CD14-positive monocyte (primary cell): ENCODE measurements at places on chromosomes 2 and 18.

DNA sequence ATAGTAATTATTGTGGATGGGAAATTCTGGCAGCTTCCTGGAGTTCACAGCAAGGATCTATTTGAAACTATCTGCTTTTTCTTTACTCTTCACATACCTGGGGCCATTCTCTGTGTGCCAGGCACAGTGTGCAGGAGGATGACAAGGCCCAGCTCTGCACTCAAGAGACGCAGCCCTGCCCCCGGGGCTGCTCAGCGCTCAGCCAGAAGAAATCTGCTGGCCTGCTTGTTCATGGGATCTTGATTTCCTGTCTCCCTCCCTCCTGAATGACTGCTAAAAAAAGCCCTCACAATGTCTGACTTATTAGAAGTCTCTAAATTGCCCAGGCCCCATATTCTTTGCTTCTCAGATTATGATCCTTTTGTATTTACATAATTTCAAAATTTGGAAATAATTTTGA is 210.9 kb downstream of the DCDC2C start:
- DNase-seq, result no peak

- DNase-seq, result peak; percentile 80
Measured at GRCh38 chr2:218806346-218806978, 24.5 kb downstream of the CYP27A1 start.

GRCh38 chr2:35339211-35339610 is 1016.4 kb upstream of the CRIM1 start:
- DNase-seq, result no peak

- no peak for DNase-seq
Measured at GRCh38 chr2:96853321-96853720, 4.5 kb downstream of the ANKRD39 start.

GRCh38 chr18:74249181-74249968 is 42.4 kb downstream of the CYB5A start:
- peak; percentile 89 for DNase-seq

- DNase-seq, result no peak
Measured at GRCh38 chr2:86453836-86454235, 12.7 kb downstream of the KDM3A start.

DNA sequence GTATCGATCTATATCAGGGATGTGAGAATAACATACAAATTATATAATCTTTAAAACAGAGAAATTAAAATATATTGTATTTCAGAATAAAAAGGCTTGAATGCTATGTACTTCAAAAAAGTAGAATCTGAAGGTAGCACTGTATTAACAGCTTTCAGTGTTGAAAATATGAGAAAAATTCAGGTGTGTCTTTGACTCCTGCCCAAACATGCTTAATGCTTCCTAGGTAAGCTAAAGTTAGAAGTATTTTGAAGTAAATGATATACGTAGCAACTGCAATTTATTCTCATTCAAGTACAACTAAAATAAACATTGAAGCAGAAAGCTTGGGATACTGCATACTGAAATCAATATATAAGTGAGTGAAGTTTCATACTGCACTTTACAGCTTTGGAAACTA is 1082.0 kb upstream of the ACVR2A start:
- no peak for DNase-seq

GRCh38 chr2:82215212-82215611 is 1910.7 kb upstream of the LRRTM1 start:
- no peak for DNase-seq

- DNase-seq, result no peak
Measured at GRCh38 chr18:76697441-76697901, 124.9 kb upstream of the ZNF236 start.

GRCh38 chr2:64945973-64946768 is 43.0 kb upstream of the SLC1A4 start:
- DNase-seq, result peak; percentile 46

DNA sequence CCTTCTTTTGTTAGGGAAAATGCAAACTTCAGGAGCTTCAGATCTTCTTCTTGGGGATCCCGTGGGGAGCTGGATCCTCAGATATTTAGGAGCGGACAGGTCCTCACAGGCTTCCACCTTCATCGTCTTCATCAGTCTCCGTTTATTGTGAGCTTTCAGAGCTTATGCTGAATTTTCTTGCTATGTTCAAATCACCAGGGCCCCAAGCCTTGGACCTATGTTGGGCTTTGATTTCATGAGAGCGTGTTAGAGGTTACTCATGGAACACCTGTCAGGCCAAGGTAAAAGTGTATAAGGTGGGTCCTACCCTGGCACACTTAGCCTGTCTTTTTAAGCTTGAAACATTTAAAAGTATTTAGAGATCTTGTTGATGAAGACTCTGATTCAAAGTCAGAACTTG is 212.9 kb downstream of the FAM210A start:
- DNase-seq, result no peak

- DNase-seq, result no peak
Measured at GRCh38 chr2:86498468-86499260, 57.5 kb downstream of the KDM3A start.

GRCh38 chr2:224182498-224182897 is 143.4 kb upstream of the SERPINE2 start:
- DNase-seq, result no peak

DNA sequence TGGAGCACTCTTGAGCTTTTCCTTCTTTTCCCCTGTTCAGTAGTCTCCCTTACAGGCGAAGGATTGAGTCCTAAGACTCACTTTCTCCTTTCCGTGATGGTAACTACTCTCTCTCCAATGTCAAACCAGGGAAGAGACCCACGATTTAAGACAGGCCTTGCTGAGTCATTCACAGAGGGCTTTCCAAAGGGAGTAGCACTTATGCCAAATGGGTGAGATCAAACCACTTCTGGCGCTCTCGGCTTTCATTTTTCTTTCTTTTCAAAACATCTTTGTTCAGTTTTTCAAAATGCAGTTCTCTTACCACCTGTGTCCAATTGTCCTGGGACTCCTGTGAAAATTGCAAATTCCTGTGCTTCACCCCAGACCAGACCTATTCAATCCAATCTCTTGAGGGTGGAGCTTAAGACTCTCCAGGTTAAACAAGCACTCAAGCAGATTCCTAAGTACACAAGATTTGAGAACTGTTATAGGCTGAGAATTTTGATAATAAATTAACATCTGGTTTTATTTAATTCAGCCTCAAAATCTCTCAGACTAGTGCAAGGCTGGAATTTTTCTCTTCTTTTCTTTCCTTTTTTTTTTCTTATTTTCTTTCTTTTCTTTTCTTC is 14.4 kb upstream of the MRPL19 start:
- no peak for DNase-seq

DNA sequence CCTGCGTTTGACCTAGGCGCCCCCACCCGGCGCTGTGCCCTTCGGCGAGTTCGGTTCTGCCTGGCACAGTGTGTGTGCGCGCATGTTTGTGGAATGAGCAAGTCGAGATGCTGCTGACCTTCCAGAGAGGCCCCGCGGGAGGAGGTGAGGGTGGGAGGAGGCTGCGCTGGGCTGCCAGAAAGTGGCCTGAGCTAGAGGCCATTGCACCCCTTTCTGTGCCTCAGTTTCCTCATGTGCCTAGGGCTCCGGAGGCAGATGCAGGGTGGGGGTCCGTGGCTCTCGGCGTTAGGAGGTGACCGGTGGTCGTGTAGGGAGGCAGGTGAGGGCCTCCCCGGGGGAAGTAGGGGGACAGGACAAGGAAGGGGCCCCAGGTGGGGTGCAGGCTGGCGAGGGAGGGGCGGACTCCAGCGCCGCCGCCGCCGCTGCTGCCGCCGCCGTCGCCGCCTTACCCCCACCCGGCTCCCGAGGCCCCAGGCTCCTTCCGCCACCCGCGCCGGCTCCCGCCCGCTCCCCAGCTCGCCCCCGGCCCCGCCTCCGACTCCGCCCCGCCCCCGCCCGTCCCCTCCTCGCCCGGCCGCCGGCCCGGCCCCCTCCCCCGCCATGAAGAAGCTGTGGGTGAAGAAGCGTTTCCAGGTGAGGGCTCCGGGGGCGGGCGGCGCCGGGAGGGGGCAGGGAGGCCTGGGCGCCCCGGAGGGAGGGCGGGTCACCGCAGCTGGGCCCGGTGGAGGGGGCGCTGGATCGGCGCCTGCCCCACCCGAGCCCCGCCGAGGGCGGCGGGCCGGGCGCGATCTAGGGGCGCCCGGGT is 7.0 kb downstream of the SPEG start:
- DNase-seq, result no peak

- DNase-seq, result peak; percentile 27
Measured at GRCh38 chr2:88190808-88191721, 20.9 kb downstream of the THNSL2 start.

DNA sequence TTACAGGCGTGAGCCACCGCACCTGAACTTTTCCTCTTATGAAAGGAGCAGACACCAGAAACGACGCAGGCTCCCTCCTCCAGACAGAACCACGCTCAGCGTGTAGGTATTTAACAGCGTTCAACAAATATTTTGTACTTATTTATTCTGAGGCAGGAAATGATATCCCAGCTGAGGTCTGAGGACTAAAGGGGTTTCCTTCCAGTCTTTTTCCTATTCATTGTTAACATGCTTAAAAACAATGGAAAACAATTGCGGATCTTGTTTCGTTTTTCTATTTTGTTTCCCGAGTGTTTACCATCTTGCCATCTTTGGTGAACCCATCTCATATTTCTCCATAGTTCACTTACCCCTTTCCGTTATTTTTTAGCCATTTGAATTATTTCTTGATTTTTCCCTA is 43.7 kb upstream of the FOSL2 start:
- no peak for DNase-seq

GRCh38 chr2:161991991-161992390 is 82.0 kb downstream of the DPP4 start:
- no peak for DNase-seq

DNA sequence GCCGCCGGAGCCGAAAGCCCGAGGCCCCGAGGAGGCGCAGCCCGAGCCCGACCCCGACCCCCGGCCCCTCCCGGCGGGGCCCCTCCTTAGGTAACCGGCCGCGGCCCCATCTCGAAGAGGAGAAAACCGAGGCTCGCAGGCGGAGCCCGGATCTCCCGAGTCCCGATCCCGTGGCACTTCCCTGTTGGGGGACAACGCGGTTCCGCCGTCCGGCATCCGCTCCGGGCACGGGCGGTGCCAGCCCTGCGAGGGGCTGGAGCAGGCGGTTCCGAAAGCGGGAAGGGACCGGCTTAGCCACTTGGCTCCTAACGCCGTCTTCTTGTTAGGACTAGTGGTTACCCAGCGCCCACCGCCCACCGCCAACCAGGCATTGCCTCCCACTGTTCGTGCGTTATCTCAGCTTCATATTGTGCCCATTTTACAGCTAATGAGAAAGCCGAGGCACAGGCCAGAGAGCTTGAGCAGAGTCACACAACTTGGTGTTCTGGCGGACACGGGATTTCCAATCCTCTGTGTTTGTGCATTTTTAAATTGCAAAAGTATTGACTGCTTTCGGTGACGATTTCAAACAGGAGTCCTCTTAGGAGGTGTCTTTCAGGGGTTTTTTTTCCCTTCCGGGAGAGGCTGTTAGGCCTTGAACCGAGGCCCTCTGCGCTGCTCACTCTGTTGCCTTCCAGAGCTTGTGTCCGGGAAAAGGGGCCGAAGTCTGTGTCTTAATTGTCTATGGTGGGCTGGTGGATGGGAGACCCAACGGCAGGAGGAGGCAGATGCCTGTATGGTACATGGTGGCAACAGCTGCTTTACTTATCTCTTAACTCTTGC is 562 bp downstream of the CENPA start:
- no peak for DNase-seq

GRCh38 chr18:33839452-33840211 is 261.6 kb downstream of the ASXL3 start:
- no peak for DNase-seq

DNA sequence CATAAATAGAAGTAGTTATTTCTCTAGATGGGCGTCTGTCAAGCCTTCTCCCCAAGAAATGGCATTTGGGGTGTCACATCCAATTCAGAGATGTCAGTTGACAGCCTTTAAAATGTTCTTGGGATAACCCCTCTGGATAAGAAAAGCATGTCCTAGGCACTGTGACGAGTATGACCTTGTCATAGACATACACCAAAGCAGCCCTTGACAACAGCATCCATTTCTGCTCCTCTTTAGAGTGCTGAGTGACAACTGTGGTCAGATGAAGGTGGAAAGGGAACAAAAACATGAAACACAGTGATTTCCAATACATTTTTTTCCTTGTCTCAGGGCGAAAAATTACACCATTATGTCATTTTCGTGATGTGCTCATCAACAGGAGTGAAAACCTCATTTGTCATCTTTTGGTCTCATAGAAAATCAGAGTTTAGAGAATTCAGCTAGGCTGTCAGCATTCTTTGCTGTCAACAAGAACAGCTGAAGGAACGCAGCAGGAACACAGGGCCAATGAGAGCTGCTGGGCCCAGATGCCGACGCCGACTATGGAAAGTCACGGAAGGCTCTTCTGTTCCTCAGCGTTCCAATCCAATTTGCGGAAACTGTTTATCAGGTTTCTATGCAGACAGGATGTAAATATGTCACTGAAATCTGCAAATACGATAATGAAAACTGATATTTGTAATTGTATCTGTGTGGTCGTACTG is 193.2 kb downstream of the ICOS start:
- DNase-seq, result no peak

DNA sequence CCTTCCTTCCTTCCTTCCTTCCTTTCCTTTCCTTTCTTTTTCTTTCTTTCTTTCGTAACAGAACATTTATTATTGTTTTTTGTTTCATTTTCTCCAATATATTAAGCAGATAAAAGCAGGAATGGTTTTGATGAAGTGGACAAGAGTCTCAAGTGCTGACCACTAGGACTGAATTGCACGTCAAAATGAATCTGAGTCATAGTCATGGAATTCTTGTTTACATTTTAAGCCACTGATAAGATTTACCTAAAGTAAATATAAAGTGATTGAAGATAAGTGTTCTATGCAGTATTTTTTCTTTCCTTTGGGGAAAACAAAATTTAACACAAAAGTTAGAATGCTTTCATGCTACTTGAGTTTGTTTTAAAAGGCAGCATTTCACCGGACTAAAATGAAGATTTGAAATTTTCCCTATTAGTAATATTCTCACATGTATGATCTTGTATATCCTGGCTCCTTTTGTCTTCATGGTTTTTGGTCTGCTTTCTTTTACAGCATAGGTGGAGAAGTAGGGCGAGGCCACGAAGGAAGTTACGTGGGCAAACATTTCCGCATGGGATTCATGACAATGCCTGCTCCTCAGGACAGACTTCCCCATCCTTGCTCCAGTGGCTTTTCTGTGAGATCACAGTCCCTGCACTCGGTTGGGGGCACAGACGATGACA is 113.5 kb downstream of the NYAP2 start:
- DNase-seq, result no peak

GRCh38 chr2:197675711-197676188 is 363 bp upstream of the RFTN2 start:
- no peak for DNase-seq

GRCh38 chr2:58341047-58341446 is 99.9 kb upstream of the FANCL start:
- DNase-seq, result no peak

GRCh38 chr2:103875131-103875530 is 978.8 kb upstream of the POU3F3 start:
- DNase-seq, result no peak

- no peak for DNase-seq
Measured at GRCh38 chr2:20452551-20452950, 5.7 kb downstream of the RHOB start.

DNA sequence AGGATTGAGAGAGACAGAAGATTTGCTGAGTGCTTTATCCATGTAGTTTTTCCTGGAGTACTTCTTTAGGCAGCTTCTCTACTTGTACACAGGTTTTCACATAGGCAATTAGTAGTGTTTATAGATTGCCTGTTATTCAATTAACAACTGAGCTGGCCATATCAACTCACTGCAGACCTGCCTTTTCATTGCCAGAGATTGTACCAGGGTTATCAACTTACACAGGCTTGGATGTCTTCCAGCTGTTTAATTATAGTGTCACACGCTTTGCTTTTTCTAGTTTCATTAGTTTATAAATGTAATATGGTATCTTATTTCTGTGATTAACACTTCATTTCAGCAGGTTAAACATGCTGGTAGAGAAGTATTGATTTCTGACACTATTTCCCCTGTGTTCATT is 125.9 kb downstream of the GPD2 start:
- DNase-seq, result no peak

GRCh38 chr2:69932596-69932922 is 17.6 kb downstream of the MXD1 start:
- DNase-seq, result no peak
